ENCODE measurements at places on chromosomes 11 and 22.

DNA sequence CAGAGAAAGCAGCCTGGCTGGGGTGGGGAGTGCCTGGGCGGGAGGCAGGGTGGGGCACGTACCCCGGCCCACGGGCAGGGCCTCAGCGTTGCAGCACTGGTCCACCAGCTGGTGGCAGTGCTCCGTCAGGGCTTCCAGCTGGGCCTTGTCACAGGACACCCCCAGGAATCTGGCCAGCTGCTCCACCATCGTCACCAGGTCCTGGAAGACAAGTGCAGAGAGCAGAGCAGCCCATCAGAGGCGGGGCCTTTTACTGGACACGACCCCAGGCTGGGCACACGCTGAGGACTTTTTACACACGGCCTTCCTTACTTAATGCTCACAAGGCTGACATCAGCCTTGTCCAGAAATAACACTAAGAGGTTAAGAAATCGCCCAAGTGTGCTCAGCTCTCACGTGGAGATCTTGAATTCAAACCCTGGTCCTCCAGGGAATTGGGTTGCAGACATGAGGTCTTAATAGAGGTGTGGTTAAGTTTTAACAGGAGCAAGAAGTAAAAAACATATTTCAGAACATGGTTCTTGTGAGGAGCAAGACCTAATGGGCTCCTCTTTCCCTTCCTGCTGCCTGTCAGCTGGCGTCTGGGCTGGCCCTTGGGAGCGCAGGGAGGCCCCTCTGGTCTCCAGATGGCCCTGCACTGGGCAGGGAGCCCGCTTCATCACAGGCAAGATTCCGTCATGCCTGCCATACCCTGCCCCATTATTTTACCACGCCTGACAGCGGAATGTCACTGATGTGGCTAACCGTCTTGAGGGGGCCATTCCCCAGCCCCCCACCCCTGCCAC is 17.1 kb upstream of the EFCAB6 start:
- no peak for DNase-seq

DNA sequence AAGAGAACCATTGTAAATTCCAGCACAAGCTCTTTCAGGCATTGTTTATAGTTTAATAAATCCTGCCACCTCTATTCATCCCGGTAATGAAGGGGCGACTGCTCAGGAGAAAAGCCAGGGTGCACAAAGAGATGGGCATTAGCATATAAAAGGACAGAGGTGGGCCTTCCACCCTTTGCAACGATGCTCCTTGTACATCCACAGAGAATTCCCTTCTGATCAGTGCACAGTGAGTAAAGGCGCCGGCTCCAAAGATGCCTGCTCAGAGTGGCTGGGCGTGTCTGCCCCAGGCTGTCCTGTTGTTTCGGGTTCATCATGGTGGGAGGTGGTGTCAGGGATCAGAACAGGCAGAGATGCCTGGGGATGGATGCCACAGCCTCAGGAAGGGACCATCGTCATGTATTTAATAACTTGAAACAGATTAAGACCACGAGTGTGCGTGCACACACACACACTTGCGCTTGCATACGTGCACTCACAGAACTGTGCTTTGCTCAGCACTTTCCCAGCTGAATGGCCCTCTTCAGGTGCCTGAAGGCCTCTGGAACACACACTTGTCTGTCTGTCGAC is 305.0 kb downstream of the TBC1D22A start:
- DNase-seq, result no peak

DNA sequence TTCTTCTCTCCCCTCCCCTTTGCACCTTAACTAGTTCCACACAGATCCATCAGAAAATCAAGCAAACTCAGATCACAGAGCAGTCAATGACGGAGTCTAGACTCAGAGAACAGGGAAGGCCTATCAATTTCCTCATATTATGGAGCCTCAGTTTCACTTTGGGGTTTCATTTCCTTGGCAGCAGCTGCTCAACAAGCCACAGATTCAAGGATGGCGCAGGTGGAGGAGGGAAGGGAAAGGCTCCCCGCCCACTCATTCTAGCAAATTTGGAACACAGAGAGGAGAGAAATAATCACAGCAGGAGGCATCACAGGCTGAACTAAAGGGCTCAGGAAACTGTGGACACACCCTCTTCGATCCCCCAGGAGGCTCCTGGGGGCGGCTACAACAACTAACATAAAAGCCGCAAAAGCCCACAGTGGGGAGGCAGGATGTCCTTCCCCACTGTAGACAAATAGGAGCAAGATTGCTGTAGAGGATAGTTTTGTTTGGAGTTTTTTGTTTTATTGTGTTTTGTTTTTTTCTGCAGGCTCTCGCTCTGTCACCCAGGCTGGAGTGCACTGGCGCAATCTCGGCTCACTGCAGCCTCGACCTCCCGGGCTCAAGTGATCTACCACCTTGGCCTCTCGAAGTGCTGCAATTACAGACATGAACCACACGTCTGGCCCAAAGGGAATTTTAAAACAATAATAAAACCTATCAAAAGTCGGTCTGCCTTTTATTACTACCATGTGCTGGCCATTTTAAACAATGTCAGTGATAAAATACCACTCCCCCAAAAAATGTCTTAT is 3.4 kb downstream of the PLAAT3 start:
- no peak for DNase-seq

GRCh38 chr11:1460396-1460985 is 26.1 kb downstream of the MOB2 start:
- DNase-seq, result no peak

- DNase-seq, result no peak
These were observed 12.5 kb downstream of the LRP4 start for GRCh38 chr11:46905806-46906205.

DNA sequence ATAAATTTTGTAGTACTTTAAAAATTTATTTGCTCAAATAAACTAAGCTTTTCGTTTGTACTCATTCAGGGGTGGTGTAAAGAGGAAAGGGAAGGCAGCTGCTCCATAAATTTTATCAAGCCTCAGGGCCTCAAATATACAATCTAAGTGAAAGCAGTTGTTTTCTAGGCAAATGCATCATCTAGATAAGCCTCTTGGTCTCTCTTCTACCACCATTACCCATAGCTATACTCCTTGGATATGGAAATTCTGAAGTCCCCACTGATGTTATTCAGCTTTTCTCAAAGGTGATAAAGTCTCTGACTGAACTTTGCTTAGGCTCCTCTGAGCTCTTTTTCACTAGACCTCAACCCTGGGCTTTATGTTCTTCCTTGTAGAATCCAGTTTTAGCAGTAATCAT is 1313.1 kb downstream of the JRKL start:
- no peak for DNase-seq

DNA sequence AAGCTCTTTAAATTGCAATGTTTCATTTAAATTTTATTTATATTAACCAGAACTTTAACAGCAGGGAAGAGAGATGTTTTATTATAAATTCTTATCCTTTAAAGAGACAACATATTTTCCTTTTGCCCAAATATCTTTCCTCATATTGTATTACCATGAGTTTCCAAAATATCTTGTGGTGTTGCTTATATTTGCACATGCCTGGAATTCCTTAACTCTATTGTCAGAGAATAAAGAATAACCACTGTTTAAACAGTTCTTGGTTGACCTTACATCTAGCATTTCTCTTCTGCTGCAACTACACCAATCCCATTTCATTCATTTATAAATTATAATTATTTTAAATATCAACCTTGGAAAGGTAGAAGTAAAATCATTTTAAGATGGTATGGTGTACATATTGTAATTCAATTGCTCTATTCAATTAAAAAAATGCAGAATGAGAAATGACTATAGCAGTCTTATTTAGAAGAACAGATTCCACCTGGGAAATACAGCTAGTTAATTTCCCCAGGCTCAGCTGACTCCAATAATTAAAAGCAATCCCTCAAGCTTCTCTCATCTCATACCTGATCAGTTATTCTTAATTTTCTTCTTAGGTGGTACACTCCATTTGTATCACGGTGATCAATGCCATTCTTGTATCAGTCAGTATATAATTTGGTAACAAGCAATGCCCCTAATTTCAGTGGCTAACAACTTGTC is 923.3 kb downstream of the KCNA4 start:
- DNase-seq, result no peak

DNA sequence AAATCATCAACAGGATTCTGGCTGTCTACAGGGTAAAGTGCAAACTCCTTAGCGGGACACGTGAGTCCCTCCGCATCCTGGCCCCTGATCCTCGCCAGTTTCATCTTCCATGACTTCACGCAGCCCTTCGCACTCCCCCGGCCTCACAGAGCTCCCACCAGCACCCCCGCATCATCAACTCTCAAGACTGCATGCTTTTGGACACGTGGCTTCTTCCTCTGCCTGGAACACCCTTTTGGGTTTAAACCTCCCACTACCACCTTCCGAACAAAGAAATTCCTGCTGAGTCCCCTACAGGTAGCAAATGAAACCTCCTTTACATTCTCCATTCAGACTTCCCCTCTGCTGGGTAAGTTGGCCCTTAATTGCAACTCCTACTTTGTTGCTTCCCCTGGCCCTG is 12.6 kb upstream of the EIF3M start:
- DNase-seq, result no peak

DNA sequence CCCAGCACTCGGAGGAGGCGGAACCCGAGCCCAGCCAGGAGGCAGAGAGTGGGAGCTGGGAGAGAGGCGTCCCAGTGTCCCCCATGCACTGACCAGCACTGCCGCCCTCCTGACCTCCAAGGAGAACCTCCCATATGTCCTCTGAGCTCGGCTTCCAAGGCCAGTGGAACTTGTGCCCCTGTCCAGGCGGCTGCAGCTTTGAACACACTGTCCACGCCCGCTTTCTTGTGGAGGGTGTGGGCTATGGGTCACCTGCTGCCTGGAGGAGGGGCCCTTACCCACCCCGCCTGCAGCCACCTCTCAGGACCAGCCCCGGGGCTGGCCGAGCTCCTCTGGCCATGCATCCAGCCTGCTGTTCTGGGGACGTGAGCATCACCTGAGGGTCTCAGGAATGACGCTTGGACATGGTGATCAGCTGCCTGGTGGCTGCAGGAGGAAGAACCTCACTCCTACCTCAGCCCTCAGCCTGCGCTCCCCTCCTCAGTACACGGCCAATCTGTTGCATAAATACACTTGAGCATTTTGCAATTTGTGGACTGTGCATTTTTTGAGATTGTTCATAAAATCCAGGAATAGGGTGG is 22.2 kb upstream of the MUC5B start:
- no peak for DNase-seq

DNA sequence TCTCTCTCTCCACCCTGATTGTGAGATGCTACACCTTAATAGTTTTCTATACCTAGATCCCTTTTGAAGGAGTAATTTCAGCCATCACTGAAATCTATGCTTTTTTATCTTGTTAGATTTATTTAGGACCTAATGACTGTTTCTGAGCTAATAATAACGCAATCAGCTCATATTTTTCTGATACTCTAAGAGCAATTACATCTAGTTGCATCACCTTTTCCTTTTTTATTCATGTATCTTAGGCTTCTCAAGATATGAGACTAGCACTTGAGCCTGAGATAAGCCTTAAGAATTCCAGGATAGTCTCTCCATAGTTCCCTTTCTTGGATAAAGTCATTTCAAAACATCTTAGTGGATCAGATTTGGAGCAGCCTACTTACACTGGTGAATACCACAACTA is 25.1 kb upstream of the CAVIN3 start:
- no peak for DNase-seq

DNA sequence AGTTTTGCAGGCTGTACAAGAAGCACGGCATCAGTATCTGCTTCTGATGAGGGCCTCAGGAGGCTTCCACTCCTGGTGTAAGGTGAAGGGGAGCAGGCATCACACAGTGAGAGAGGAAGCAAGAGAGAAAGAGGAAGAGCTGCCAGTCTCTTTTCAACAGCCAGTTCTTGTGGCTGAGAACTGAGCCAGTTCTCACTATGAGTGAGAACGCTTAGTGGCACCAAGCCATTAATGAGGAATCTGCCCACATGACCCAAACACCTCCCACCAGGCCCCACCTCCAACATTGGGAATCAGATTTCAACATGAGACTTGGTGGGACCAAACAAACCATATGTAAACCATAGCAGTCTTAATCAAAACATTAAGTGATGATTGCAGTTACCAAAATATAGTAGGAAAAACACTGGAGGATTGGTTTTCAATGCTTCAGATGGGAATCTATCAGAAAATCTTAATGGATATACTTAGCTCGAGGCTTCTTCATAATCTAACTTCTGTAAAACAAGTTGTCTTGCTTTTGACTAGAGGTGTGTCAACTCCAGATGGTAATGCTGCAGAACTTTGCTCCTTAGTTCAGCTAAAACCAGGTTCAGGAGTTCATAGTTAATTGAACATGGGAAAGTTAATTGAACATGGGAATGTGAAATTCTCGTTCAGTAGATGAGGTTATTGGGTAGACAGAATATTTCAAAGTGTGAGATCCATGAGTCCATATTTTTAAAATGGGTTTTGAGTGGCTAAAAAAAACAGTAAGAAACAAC is 12.2 kb downstream of the FAR1 start:
- no peak for DNase-seq

DNA sequence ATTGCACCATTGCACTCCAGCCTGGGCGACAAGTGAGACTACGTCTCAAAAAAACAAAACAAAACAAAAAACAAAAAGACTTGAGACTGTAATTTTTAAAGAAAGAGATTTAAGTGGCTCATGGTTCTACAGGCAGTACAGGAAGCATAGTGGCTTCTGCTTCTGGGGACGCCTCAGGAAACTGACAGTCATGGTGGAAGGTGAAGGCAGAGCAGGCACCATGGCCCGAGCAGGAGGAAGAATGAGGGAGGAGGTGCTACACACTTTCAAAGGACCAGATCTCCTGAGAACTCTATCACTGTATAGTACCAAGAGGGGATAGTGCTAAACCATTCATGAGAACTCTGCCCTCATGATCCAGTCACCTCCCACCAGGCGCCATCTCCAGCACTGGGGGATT is 52.0 kb downstream of the CBL start:
- no peak for DNase-seq

DNA sequence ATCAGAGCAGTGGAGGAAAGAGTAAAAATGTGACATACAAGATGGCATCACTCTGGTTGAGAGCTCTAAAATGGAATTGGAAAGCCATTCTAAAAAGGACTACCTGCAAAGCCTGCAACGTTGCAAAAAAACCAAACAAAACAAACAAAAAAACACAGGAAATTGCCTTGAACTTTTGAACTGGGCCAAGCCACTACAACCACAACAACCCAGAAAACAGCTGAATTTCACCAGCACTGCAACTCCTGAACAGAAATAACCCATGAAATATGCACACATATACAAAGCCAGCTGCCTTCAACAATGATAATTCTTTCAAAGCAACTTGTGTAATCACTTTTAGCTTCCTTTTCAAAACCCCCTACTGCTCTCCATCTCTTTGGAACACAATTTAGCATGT is 326.6 kb upstream of the LRRC4C start:
- DNase-seq, result no peak

DNA sequence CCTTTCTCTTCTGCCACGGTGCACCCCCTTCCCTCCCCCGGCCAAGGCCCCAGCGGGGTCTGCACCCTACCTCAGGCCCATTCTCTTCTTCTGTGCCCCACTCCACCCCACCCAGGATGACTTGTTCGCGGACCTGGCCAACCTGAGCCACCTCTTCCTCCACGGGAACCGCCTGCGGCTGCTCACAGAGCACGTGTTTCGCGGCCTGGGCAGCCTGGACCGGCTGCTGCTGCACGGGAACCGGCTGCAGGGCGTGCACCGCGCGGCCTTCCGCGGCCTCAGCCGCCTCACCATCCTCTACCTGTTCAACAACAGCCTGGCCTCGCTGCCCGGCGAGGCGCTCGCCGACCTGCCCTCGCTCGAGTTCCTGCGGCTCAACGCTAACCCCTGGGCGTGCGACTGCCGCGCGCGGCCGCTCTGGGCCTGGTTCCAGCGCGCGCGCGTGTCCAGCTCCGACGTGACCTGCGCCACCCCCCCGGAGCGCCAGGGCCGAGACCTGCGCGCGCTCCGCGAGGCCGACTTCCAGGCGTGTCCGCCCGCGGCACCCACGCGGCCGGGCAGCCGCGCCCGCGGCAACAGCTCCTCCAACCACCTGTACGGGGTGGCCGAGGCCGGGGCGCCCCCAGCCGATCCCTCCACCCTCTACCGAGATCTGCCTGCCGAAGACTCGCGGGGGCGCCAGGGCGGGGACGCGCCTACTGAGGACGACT is 15.9 kb downstream of the RTN4RL2 start:
- no peak for DNase-seq

Measured in stimulated activated CD4-positive, alpha-beta T cell treated with anti-CD3 and anti-CD28 coated beads, TNF-alpha, amount 100 ng/mL, for 48 hours (primary cell).